ENCODE measurements at places on chromosomes 3 and 15.
A peak's percentile ranks its signal among the peaks of the same experiment; 100 is the strongest.

DNA sequence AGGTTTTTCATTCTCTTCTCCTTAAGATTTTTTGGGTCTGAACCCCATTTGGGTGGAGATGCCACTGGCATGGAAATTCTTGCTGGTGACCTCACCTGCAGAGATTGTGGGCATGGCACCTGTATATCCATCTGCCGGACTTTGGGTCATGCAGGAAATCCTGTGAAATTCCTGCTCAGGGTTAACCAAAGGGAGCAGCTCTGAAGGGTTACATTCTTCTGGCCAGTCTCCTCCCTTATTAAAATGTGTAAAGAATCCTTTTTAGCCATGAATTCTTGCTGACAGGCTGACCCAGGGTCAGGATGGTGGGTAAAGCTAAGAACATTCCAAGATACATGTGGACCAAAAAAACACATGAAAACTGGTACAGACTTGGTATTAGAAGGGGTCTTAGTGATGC lies 27.4 kb downstream of the ARHGEF26 start:
- H3K4me1 ChIP-seq: no peaks in the 10 kb centered on the region
- no peaks in the 10 kb centered on the region for H3K36me3 ChIP-seq
- H3K4me3 ChIP-seq: no peak overlapping the region
- DNase-seq: no peak

DNA sequence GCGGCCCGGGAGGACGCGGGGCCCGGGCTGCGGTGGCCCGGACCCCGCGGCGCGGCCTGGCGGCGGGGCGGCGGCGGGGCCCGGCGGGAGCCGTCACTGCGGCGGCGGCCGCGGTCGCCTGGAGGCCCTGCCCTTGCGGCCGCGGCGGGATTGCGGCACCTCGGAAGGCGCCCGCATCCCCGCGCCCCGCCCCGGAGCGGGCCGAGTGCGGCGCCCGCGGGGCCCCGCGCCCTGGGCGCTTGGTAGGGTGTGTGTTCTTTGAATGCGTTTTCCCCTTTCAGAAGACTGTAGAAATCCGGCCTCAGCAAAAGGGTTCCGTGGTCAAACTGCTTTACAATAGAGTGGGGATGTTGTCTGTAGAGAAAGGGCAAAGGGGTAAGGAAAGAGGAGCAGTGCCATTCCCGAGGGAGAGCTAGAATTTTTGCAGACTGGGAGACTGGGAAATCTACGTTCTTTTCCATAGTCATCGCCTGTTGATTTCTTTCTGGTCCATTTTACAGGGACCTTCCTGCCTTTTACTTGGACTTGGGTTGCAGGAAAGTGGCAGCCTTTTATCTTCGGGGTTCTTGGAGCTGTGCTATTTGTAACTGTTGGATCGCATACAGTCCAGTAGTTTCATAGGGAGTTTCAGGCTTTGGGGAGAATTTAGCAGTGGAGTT lies 630 bp downstream of the SNRK start:
- H3K27ac ChIP-seq: peak overlapping the region; percentile 97
- peak overlapping the region; percentile 98 for H3K4me3 ChIP-seq
- DNase-seq: peak; percentile 27

GRCh38 chr15:87955284-87955909 lies 301.1 kb downstream of the NTRK3 start:
- H3K27me3 ChIP-seq: peaks cover 1% of the 10 kb centered on the region
- no peak for DNase-seq
- no peak overlapping the region for H3K27ac ChIP-seq
- no peaks in the 10 kb centered on the region for H3K4me1 ChIP-seq
- no peaks in the 10 kb centered on the region for H3K36me3 ChIP-seq
- no peak overlapping the region for H3K4me3 ChIP-seq

GRCh38 chr3:42176242-42177034 lies 85.3 kb downstream of the TRAK1 start:
- DNase-seq: no peak
- H3K4me3 ChIP-seq: no peak overlapping the region
- no peak overlapping the region for H3K27ac ChIP-seq
- H3K4me1 ChIP-seq: peaks cover 32% of the 10 kb centered on the region
- peaks cover 10% of the 10 kb centered on the region for H3K36me3 ChIP-seq

DNA sequence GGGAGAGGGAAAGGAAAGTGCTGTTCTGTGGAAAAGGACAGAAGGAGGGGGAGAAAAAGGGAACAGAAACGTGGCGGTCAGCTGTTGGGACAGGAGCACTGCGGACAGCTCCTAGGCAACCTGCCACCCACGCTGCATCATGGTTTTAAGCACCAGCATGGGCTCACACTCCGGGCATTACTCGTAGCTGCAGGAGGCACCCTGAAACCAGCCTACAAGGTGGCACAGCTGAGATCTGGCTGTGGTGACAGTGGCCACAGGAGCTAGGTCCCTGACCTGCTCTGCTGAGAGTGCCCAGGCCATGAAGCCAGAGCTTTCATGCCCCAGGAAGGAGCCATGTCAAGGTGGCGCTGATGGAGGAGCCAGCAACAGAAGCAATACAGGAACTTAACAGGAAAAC lies 161.4 kb upstream of the ST8SIA2 start:
- H3K4me3 ChIP-seq: no peak overlapping the region
- no peak overlapping the region for H3K27ac ChIP-seq
- no peaks in the 10 kb centered on the region for H3K36me3 ChIP-seq
- H3K4me1 ChIP-seq: no peaks in the 10 kb centered on the region
- peaks cover 20% of the 10 kb centered on the region for H3K27me3 ChIP-seq

GRCh38 chr3:143839980-143840379 lies 8.3 kb downstream of the SLC9A9 start:
- no peaks in the 10 kb centered on the region for H3K4me1 ChIP-seq
- peaks cover 2% of the 10 kb centered on the region for H3K27me3 ChIP-seq
- DNase-seq: no peak
- no peak overlapping the region for H3K4me3 ChIP-seq
- H3K36me3 ChIP-seq: peaks cover 5% of the 10 kb centered on the region
- no peak overlapping the region for H3K27ac ChIP-seq

- no peaks in the 10 kb centered on the region for H3K36me3 ChIP-seq
- no peak overlapping the region for H3K27ac ChIP-seq
- no peaks in the 10 kb centered on the region for H3K27me3 ChIP-seq
- H3K4me1 ChIP-seq: no peaks in the 10 kb centered on the region
- no peak for DNase-seq
Measured at GRCh38 chr3:68256635-68257223, 602.3 kb upstream of the SUCLG2 start.

- peaks cover 19% of the 10 kb centered on the region for H3K27me3 ChIP-seq
- H3K4me1 ChIP-seq: peaks cover 11% of the 10 kb centered on the region
- DNase-seq: no peak
Measured at GRCh38 chr15:100353449-100353848, 11.7 kb upstream of the ADAMTS17 start.

DNA sequence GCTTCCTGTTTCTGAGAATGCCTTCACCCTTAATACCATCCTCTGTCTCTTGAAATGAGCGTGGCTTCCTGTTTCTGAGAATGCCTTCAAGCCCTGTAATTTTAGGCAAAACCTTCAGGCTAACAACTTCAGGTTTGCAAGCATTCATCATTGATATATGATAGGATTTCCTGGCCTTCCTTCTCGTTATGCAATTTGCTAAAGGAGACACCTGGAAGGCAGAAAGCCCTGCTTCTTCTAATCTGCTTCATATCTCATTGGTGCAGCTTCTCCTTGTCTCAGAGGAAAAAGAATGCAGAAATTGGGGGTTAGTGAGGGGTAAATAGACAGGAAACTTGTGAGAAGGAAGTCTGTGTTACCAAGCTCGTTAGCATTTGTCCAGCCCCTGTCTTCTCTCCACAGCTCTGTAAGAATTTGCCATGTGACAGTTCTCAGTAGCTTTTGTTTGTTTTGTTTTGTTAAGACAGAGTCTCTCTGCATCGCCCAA lies 7.3 kb downstream of the ARL6IP5 start:
- H3K36me3 ChIP-seq: peaks cover 49% of the 10 kb centered on the region
- H3K4me1 ChIP-seq: peaks cover 83% of the 10 kb centered on the region
- peak overlapping the region; percentile 98 for H3K27ac ChIP-seq

DNA sequence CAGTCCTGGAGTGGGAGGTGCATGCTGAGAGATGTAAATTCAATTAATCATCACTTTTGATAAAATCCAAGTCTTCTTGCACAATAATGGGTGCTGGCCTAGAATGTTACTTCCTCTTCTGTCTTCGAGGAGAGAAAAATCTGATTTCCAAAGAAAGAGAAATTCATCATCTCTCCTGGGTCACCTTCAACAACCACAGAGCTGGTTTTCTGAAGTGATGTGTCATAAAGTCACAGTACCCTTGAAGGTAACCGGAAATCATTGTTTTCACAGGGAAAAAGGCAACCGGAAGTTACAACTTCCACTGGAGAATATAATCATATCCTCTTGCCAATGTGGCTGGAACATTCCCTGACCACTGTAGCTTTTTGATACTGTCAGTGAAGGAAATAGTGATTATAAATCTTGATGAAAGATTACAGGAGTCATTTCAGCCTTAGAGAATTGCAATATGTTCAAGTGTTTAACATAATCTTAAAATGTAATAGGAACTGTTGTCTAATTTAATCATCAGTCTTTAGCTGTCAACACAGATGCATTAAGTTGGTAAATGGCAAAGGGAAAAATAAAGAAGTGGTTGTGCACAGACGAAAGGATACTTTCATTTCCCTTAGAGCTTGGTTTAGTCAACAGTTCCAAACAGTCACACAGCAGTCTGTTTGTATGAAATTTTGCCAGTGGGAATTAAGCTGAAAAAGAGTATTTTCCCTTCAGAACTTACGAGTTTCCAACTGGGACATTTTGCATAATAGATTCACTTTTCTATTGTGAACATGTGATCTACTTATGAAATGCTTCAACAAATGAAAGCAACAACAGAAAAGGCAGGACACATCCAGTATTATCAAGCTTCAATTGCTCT lies 106.5 kb upstream of the SLC4A7 start:
- H3K4me1 ChIP-seq: peaks cover 28% of the 10 kb centered on the region
- no peaks in the 10 kb centered on the region for H3K27me3 ChIP-seq
- peak overlapping the region; percentile 31 for H3K4me3 ChIP-seq
- peaks cover 7% of the 10 kb centered on the region for H3K36me3 ChIP-seq

DNA sequence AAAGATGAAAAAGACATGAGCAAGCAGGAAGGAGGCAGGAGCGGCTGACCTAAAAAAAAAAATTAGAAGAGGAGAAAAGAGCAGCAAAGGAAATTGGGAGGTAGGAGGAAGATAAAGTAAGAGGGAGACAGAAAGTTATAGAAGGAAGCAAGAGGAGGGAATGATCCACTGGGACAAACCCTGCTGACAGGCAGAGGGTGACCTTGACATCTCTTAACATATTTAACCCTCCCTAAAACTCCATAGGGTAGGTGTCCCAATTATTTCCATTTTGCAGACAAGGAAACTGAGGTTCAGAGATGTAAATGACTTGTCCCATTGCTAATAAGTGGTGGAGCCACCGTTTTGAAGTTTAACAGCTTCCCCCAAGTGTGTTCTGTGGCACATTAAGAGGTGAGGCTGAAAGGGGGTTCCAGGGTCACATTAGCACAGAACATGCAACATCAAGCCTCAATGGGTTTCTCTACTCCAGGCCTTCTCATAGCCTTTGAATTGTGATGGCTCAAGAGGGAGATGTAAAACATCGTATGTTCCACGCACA lies 37.4 kb upstream of the PRICKLE2 start:
- H3K27me3 ChIP-seq: peaks cover 11% of the 10 kb centered on the region
- H3K4me3 ChIP-seq: no peak overlapping the region
- H3K27ac ChIP-seq: no peak overlapping the region
- no peak for DNase-seq
- no peaks in the 10 kb centered on the region for H3K4me1 ChIP-seq
- H3K36me3 ChIP-seq: no peaks in the 10 kb centered on the region

- no peaks in the 10 kb centered on the region for H3K27me3 ChIP-seq
- no peaks in the 10 kb centered on the region for H3K4me1 ChIP-seq
- no peak for DNase-seq
Measured at GRCh38 chr3:35946121-35946853, 307.0 kb downstream of the ARPP21 start.

DNA sequence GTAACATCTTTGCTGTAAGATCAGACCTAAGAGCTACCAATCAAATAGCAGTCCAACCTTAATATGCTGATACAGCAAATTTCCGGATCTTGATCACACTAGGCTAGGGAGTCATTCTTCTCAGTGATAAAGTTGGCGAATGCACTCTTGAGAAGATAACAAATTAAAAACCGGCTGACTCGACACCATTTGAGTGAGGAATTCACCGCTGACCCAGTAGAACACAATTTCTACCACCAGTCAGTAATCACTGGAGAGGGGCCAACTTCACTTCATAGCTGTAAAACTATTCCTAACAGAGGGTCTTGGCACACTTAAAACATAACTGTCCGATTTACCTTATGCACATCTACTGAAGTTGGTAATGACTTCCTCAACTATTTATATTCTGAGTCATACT lies 47.2 kb downstream of the MEIS2 start:
- no peak overlapping the region for H3K27ac ChIP-seq
- no peaks in the 10 kb centered on the region for H3K4me1 ChIP-seq
- no peaks in the 10 kb centered on the region for H3K27me3 ChIP-seq
- DNase-seq: no peak
- no peaks in the 10 kb centered on the region for H3K36me3 ChIP-seq

DNA sequence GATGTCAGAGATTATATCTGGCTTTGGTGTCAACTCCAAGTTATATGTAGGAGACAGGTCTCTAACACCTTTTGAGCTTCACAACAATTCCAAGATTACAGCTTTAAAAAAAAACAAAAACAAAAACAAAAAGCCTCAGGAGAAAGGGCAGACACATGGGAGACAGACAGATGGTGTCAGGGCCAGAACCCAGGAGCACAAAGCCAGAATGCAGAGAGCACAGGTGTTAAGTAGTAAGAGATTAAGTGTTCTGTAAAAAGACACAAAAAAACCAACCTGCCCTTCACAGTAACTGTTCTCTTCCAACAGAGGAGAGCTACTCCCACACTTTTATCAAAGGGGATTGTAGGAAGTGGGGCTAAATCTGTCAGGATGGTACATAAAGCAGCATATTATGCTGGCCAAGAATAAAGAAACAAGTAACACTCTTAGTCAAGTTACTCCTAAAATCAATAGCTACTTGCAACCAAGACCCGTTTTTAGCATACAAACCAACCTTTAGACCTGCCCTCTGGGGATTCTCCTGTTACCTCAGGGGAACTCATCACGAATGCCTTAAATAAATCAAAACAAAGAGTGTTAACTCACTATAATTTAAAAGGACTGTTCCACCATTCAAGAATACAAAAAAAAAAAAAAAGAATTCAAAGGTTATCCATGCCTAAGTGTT lies 5.9 kb downstream of the CPEB1 start:
- no peak overlapping the region for H3K27ac ChIP-seq
- no peak for DNase-seq
- peaks cover 50% of the 10 kb centered on the region for H3K27me3 ChIP-seq

- H3K27ac ChIP-seq: no peak overlapping the region
- H3K4me3 ChIP-seq: no peak overlapping the region
- DNase-seq: no peak
- H3K27me3 ChIP-seq: peaks cover 17% of the 10 kb centered on the region
- H3K4me1 ChIP-seq: peaks cover 60% of the 10 kb centered on the region
Measured at GRCh38 chr3:46087871-46088270, 60.6 kb upstream of the XCR1 start.

DNA sequence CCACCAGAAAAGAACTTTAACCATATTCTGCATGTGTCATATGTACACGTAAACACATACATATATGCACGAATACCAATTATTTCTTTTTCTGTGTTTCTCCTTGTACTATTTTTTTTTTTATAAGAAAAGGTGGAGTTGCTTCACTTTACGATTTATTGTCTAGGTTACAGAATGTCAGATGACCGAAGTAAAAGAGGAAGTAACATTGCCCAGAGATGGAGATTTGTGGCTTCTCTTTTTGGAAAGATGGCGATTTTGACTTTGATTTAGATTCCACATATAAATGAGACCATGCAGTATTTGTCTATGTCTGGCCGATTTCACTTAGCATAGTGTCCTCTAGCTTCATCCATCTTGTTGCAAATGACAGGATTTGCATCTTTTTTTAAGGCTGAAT lies 293.1 kb downstream of the SV2B start:
- no peak overlapping the region for H3K27ac ChIP-seq
- no peak for DNase-seq
- H3K27me3 ChIP-seq: peaks cover 17% of the 10 kb centered on the region
- no peaks in the 10 kb centered on the region for H3K4me1 ChIP-seq
- no peaks in the 10 kb centered on the region for H3K36me3 ChIP-seq

All from activated T-helper 1 cell treated with anti-CD3 and anti-CD28 coated beads, Interleukin-12 subunit alpha, Interleukin-12 subunit beta, Interleukin-2, Interleukin-4 antibody, amounts not matched to agents 30 ng/mL and 10 ng/mL and 1 ng/mL, durations not matched to agents 14 hours and 24 hours and 36 hours (primary cell).